ENCODE measurements at places on chromosomes 16 and 17.

- DNase-seq = no peak
These were observed at the start of gene CEP295NL for GRCh38 chr17:78903101-78903779. Gene CEP295NL, minus strand, starts transcription at chr17:78903201. Its CDS starts 1,373 bp downstream, at chr17:78901828.

- no peak for DNase-seq
These were observed 258.7 kb downstream of the SOX9 start for GRCh38 chr17:72379516-72379915.

DNA sequence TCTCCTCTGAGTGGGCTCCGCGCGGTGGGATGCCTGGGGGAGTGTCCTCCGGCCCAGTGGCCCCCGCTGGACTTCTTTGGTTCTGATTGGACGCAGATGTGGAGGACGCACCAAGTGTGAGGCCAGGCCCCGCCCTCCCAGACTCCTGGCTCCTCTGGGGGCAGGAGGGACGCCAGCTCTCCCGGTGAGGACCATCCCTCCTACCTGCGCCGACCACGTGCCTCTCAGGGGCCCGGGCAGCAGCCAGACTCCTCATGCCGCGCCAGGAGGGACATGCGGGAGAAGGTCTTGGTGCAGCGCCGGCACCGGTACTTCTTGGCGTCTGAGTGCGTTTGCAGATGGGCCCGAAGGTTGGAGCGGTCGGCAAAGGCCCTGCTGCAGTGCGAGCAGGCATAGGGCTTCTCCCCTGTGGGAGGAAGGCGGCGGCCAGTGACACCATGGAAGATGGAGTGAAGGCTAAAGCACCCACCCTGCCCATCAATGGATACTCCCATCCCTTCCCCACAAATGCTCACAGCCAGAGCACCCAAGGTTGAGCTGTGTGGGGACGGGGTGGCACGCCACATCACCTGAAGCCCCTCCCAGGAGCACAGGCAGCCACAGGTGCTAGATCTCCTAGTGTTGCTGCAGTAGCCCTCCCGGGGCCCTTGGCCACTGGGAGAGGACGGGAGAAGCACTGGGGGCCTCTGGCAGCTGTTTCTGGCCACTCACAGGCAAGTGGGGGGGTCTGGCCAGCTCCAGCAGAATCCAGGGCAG lies 7.9 kb downstream of the SNAI3 start:
- DNase-seq = no peak

DNA sequence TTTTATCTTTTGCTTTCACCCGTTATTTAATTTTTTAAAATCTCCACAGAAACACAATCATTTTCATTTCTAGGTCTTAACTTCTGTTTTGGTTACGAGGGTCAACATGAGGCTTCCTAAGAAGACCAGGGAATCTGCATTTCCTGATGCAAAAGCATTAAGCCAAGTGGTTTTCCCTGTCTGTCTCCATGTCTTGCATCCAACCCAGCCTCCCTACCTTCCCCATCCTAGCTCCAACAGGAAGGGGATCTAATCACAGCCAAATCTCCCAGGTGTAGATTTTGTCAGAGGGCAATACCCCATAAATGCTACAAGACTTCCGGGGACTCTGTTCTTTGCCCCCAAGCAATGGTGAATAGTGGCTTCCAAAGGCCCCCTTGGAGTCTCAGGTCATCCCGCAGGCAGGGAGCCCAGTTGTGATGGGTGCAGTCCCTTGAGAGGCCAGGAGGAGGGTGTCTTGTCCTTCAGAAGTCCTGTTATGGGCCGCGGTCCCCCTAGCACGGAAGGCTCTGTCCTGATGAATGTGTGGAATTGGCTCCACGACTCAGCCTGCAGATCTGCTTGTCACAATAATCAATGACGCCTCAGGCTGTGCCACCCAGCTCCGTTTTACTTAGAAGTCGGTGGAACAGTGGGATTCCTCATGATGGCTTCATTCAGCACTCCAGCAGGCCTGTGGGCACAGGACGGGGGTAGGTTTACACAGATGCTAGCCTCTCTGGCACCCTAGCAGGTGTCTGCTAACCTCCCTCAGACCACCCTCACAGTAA lies 141.1 kb downstream of the RGS9 start:
- DNase-seq = no peak

DNA sequence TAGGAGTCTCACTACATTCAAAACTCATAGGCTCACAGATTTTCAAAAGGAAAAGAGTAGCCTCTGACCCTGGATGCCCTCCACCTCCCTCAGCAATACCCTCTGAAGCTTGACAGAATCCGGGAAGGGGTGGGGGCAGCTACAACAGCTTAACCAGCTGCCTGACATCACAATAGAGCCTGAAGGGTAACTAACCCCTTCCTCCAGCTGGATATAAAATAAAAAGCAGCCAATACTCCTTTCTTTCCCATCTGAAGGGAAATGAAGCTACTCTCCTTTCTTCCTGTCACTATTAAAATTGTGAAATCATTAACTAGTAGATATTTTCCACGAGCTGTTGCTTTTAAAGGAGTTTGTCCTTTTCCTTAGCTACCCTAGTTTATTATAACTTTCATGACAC lies 24.0 kb downstream of the USP31 start:
- DNase-seq = no peak

DNA sequence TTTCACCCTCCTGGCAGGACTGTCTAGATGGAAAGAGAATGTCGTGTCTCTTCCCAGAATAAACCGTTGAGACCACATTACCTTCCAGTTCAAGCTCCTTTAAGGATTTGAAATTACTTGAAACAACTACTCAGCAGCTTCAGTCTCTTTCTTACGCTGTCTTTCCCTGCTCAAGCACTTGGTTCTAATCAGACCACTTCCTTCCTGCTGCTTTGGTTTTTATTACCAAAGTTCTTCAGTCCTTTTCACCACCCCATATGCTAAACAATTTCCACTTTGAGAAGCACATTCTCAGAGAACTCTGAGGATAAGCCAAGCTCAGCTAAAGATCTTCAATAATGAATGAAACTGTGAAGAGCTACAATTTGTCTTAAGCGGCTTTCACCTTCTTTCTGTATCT lies 105.4 kb downstream of the STX8 start:
- no peak for DNase-seq

- no peak for DNase-seq
These were observed 117.0 kb downstream of the AATF start for GRCh38 chr17:37065486-37066321.

DNA sequence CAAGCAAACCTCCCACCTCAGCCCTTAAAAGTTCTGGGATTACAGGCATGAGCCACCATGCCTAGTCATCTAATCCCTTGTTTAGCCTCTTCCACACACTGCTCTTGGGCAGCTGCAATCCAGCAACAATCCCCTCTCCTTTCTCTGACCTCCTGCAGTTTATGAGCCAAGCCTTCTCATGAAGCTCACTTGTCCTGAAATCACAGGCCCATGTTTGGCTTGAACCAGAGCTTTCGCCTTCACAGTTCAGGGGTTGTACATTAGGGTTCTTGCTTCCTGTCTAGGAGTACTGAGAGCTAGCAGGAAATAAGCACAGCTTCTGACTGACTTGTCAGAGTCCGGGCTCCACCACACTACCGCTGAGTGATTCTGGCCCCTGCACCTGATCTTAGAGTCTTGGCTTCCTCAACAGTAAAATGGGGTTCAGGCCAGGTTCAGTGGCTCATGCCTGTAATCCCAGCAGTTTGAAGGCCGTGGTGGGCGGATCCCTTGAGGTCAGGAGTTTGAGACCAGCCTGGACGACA lies 16.3 kb downstream of the ERAL1 start:
- no peak for DNase-seq

- no peak for DNase-seq
These were observed 1.0 kb downstream of the NOG start for GRCh38 chr17:56594320-56595107.

DNA sequence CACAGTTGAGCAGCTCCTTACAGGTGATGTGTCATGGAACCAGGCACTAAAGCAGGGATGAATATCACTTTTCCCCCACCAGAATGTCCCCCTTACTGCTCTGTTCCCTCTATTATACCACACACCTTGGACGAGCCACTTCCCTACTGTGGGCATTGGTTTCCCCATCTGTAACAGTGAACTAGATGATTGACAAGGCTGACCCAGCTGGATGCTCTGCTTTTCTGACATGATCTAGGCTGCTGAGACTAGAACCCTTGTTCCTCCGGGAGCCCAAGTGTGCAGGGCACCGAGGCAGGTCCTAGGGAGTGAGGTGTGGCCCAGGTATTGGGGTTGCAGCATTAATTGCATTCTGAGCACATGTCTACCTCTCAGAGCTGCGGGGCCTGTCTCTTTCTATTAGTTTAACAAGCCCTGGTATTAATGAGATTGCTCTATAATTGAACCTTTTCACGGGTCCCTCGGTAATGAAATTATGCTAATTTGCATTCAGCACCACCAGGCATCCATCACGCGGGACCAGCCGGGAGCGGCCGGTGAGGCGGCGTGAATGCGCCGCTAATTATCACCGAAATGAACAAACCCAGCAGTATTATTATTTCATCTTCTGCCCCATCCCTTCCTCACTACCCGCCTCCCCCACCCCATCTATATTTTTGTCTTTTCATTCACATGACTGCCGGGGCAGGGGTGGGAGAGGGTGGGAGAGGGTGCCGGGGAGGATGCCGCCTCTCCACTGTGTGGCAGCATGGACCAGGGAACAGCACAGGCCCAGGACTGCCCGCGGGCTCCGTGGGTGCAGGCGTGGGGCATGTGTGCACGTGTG lies 121.1 kb downstream of the CYLD start:
- DNase-seq = peak; percentile 37

DNA sequence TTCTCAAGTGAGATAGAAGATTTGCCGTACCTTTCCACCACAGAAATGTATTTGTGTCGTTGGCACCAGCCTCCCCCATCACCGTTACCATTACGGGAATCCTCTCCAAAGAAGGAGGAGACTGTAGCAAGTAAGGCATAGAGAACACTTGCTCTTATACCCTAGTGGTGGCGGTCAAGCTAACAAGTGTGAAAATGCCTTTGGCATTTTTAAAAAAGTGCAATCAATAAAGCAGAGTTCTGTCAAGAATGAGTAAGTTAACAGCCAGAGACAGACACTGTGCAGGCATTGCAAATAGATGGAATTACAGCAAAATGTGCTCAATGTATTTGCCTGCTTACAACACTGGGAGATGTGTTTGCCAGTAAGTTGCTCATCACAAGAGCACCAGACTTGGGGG lies 7.7 kb downstream of the MSL1 start:
- DNase-seq = no peak

DNA sequence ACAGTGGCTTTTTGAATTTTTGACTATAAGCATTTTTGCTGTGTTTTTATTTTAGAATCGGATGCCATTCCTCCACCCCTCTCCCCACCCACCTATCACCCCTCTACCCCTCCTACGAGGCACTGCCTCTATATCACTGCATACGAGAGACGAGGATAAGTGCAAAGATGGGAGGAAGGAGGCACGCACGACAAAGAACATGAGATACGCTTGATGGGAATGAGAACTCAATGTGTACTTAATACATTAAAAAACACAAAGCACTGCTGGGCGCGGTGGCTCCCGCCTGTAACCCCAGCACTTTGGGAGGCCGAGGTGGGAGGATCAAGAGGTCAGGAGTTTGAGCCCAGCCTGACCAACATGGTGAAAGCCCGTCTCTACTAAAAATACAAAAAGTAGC lies 8.8 kb upstream of the USP43 start:
- no peak for DNase-seq

- DNase-seq = peak; percentile 89
These were observed 49.3 kb upstream of the WSB1 start for GRCh38 chr17:27244491-27245223.

DNA sequence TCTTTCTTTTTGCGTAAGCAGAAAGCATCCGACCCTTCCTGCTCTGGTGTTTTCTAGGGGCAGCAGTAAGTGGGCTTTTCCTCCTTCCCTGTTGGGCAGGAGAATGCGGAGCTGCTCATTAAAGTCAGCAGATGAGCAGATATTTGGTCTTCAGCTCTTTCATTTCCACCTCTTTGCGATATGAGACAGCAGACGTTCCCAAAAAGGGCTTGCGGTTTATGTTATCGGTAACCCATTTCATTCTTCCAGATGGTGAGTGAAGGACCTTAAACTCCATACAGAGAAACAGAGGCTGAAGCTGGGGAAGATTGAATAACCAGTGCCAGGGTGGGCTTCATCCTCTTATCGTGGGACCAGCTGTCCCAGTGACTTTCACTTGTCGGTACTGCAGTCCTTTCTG lies 40.7 kb downstream of the KSR1 start:
- DNase-seq = no peak

GRCh38 chr16:50067290-50067853 lies 1.6 kb downstream of the HEATR3 start:
- no peak for DNase-seq

GRCh38 chr17:60933739-60934138 lies 256.1 kb downstream of the BCAS3 start:
- no peak for DNase-seq

DNA sequence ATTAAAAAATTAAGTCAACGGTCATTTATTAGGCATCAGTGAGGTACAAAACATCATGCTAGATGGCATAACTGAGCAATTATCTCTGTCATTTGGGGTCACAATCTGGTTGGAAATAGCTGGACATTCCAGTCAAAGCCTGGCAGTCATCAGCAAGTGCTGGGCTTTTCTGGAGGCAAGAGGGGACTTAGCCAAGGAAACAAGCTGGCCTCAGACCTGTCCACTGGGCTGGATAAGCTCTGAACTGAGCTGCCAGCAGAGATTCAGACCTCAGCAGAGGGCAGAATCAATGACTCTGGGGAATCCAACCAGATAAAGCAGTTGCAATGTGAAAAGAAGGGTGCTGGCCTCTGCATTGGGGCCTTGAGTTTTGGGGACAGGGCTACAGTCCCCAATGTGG lies 161.9 kb upstream of the NOL11 start:
- no peak for DNase-seq

DNA sequence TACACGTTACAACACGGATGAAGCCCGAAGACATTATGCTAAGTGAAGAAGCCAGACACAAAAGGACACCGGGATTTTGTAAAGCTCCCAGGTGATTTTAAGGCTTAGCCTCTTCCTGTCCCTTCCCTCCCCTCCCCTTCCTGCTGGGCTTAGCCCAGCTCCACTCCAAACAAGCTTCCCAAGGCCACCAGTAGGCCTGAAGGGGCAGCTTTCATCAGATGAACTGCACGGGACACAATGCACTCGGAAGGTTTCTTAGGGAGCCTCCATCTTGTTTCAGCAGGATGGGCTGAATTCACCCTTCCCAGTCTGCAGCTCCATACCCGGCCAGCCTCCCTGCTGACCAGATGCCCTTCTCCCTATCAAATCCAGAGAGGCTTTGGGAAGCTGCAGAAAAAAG lies 10.4 kb downstream of the MEFV start:
- no peak for DNase-seq

DNA sequence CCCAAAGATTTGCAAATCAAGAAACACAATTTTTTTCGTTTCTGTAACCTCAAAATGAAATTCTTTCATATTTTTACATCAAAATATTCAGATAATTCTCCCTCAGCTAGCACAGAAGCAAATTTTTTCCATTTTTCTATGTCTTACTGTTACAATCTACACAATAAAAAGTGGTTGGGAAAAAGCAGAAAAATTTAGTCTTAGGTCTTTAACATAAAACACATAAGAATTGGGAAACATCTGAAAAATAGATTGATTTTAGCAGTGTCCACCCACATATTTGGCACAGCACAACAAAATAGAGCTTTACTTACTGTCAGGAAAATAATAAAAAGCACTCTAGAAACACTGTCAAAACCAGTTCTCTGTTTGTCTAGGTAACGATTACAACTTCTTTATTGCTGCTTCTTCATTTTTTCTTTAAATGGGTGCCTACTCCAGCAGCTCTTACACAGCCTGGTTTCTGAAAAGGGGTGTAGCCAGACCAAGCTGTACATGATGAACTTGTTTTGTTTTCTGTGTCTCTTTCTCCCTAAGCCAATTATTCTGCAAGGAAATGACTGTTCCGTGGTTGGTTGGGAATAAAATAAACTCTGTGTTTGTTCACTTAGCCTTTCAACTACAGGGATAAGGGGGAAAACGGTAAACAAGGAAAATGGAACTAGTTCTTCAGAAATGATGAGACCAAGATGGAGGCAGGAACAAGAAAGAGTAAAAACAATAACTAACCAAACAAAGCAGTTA lies at the start of gene ABCA6:
ABCA6 (minus strand) TSS at position 465 of the 744 bp plus-strand sequence. CDS start 1,192 bp downstream, outside the sequence.
- peak; percentile 43 for DNase-seq
